Stimulated activated CD4-positive, alpha-beta T cell treated with anti-CD3 and anti-CD28 coated beads, TNF-alpha, amount 100 ng/mL, for 1 hour (primary cell): ENCODE measurements at places on chromosomes 16 and 17.

DNA sequence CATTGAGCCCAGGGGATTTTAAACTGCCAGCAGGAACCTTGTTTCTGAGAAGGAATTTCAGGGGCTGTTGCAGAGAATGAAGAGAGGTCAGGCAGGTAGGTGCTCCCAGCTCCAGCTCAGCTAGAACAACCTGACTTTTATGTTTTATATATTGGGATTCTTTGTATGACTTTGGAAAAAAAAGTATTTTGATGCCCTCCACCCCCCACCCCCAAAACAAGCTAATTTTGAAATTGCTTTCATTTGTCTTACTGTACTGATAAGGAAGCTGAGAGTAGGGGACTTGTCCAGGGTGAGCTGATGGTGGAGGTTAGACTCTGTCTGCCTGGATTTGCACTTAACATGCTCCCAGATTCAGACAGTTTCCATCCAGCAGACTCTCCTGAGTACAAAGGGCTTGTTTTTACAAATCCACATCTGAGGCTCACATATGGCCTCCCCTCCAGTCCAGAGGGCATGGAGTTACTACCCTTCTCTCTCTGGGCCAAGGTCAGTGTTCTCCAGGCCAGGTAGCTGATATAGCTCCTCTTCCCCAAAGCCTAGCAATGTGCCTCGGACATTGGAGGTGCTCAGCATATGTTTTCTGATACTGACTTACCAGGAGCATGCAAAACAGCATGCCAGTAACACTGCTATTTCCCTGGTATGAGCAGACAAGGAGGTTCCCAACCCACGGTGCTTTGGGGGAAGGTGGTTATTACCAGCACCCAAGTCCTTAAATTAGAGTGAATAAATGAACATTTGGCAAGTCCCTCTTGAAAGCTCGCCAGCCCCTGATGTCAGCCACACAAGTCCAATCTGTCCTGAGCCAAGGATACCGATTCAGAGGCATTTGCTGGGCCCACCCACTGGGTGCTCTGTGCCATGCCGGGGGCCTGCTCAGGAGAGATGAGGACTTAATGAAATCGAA lies 11.3 kb downstream of the STX1B start:
- no peak for DNase-seq

- DNase-seq: no peak
Observed at GRCh38 chr16:86207350-86207749, 303.0 kb upstream of the FOXF1 start.

DNA sequence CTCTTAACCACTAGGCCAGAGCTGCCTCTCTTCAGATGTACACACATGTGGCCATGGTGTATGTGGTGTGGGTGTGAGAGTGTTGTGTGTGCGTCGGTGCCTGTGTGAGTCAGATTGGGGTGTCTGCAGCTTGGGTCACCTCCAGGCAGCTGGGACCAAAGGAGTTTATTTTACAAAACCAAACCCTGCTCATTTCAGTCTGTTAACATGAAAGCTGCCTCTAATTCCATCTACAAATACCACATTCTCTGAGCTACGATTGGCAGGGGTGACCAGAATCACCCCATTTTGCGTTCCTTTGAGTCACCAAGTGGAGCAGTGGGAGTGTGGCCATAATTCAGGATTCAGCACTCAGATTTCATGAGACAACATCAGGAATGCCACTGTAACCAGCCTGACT lies 105.3 kb downstream of the IRX5 start:
- DNase-seq: no peak

- DNase-seq: no peak
Observed at GRCh38 chr16:85297881-85298280, 185.6 kb upstream of the CIBAR2 start.

- no peak for DNase-seq
Observed at GRCh38 chr17:74444406-74444805, 12.5 kb downstream of the GPRC5C start.

DNA sequence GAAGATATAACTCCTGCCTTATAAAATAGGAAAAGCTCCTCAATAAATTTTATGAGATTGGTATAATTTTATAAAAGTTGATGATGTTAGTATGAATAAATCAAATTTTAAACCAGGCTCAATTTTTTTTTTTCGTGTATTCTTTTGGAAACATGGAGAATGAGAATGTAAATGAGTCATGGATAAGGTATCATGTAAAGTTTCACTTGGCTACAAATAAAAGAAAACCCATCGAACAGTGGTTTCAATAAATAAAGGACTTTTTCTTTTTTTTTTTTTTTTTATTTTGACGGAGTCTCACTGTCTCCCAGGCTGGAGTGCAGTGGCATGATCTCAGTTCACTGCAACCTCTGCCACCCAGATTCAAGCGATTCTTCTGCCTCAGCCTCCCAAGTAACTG lies 67.3 kb downstream of the PHKB start:
- no peak for DNase-seq

GRCh38 chr16:84851192-84852127 lies 31.7 kb downstream of the CRISPLD2 start:
- no peak for DNase-seq

DNA sequence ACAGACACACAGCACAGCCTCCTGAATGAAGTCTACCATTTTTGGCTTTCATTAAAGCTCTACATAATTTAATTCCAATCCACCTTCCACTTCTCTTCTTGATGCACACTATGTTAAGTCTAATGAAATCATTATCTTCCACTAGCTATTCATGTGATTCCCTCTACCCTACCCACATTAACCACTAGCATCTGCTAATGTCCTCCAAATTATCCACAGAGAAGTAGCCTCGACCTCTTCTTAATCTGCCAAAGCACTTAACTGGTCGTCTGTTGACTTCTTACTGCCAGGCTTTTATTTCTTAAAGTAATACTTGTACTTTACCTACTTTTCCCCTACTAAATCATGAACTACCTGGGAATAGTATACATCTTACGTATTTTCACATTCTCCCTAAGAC lies 91.8 kb downstream of the NCOR1 start:
- DNase-seq: no peak

DNA sequence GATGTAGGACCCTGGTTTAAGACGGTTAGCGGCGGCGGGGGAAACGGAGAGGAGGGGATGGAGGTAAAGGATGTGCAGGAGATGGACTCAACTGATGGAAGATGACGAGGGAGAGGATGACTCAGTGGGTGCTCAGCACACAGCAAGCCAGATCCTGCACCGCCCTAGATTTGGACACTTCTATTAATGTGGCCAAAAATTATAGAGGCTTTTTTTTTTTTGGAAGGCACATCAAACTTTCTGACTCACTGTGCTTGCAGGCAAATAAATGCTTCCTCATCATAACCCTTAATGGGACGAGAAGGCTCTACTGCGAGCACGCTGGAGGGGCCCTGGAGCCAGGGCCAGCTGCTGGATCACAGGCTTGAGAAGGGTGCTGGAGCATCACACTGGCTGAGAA lies 36.0 kb downstream of the RTN4RL1 start:
- DNase-seq: no peak

DNA sequence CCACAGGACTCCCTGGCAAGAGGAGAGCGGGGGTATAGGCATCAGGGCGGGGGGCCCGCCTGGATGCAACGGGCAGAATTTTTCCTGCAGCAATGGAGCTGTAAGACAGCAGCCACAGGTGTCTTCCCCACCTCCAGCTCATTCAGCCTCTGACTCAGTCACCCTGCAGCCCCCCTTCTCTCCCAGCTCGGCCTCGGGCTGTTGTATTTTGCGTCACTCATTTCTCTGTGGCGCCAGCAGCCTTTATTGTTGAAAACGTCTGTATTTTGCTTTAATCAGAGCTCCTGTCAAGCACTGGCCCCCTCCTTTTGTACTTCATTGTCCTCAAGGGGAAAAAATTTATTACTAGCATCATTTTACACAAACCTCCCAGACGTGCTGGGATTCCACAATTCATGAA lies 117.7 kb downstream of the WSCD1 start:
- DNase-seq: no peak

GRCh38 chr16:88730632-88731607 lies 24.6 kb downstream of the CTU2 start:
- DNase-seq: no peak

DNA sequence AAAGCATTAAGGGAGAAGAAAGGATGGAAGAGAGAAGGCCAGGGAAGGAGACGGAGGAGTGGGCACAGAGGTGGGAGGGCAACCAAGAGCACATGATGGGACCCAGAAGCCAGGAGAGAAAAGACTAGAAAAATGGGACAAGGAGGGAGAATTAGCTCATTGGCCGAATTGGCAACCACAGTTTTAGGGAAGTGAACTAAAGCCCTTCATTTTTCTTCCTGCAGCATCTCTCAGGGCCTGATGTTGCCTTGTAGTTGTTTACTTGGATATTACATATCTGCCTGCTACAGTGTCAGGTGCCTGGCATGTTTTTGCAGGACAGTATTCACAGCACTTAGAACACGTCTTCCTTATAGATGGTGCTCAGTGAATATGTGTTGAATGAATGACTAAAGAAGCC lies 19.0 kb downstream of the EMP2 start:
- DNase-seq: no peak

- DNase-seq: no peak
Observed at GRCh38 chr16:1533443-1533951, at the start of gene TMEM204. TMEM204 (plus strand) TSS chr16:1533666; CDS start chr16:1534276, 610 bp downstream.

DNA sequence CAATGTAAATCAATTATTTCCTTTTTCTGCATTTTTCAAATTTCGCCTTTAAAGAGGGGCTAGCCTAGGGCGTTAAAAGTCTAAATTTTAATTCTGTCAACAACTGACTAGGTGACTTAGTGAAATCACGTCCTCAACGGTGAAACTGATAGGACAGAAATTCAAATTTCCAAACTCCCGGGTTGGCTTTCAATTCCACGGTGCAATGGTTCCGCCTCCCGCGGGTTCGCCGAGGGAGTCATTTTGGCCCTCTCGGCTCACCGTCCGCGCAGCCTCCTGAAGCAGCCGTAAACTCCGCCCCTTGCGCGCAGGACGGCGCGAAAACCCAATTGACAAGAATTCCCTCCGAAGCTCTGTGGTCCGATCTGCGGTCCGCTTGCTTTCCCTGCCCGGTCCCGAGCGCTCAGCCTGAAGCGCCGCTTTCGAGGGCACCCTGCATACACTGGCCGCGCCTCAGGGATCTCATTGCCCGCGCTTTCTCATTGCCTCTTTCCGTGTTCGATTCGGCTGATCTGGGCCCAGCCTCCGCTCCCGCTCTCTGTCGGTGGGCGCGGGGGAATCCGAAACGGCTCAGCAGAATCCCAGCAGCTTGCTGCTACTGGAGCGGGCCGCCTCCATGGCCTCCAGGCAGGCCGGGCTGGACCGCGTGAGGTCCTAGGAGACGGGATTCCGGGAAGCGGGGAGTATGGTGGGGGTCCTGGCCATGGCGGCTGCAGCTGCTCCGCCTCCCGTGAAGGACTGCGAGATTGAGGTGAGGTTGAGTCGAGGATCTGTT lies at the start of gene ATAD5:
Gene ATAD5 (plus strand): TSS at position 304 of the 775 bp plus-strand sequence. CDS start 382 bp downstream, at position 686.
- DNase-seq: peak; percentile 71

DNA sequence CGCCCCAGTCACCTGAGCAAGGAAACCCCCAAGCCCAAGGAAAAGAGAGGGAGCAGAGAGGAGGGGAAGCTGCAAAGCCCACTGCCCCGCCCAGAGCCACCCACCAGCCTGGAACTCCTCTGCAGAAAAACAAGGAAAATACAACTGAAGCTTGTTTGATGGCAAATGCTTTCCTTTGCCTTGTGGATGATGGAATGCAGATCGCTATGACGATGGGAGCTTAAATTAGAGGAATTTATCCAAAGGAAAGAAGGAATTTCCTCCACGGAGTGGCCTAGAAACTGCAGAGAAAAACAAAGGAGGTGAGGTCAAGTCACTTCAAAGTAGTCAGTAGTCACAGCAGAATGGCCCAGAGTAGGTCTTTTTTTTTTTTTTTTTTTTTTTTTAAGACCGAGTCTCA lies 31.5 kb upstream of the ASGR2 start:
- no peak for DNase-seq

DNA sequence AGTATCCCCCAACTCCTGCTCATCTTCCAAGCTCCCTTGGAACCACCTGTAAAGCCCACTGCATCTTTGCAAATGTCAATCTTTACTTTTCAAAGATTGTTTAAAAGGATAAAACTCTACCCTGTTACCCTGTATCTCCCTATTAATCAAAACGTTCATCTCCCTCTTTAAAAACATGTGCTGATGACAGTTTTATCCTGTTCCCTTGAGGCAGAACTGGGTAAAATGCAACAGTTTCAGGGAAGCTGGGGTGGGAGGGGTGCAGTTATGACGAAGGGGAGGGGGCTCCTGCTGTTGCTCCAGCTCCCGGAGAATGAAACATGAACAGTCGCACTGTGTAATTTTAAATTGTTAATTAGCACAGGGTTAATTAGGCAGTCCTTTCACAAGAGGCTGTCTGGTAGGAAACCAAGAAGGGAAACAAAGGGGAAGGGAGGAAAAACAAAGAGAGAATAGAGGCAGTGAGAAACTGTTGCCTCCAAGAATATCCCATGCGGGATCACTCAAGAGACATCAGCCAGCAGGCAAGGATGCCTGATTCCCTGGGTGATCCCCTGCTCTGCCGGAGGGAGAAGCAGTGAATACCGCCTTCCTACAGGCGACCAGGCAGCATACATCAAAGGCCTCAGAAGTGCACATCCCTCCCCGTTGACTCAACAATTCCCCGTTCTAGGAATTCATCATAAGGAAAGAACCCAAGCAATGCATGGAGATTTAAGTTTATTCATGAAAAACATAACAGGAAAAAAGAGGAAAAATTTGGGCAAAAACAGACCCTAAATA lies 84.2 kb downstream of the ZFHX3 start:
- no peak for DNase-seq

DNA sequence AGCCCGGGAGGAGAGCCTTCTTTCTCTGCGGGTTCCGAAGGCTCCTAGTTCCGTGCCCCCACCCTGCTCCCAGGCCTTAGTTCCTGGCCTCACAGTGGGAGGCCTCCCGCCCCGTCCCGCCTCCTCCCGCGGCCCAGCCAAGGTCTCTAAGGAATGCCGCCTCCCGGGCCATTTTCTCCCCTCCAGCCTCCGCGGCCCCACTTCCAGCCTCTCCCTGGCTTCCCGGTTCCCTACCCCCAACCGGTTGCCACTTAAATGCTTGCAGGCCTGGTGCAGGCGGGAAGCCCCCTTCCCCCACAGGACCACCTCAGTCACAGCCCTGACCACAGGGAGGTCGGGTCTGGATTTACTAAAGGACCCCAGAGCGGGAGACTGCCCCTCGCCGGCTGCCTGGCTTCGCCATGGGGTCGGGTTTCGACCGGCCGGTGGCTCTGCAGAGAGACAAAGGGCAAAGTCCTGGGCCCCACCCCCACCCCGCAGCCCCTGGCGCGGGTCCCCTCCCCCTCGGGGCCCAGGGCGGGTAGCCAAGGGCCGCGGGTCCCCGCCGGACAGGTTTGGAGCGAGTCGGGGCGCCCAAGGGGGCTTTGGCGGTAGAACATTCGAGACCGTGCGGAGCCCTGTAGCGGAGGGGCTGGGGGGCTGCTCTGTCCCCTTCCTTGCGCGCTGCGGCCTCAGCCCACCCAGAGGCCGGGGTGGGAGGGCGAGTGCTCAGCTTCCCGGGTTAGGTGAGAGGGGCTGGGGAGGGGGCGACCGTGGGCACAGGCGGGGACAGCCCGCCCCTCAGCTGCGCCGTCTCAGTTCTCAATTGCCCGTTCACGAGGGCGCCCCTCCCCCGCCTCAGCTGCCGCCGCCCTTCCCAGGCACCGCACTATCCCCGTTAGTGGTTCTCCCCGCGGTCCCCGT lies 16.4 kb downstream of the IGF2BP1 start:
- DNase-seq: no peak

GRCh38 chr17:43475494-43476089 lies 8.2 kb upstream of the DHX8 start:
- DNase-seq: no peak
